Thoracic aorta endothelial cell (primary cell): ENCODE measurements at places on chromosomes 16 and 17. TPM values are rescaled to one million over a fixed set of nuclear protein-coding genes. Genes with fewer than 3 reads are reported as not detected.

Gene MT1G
- total RNA-seq: not detected in 2 replicates

Gene CES5A
- not detected in 2 replicates for total RNA-seq

Gene SEZ6L2
- total RNA-seq: 1.2 and 1.4 TPM in 2 replicates

Gene QRICH2
- total RNA-seq: 2.6 and 2.7 TPM in 2 replicates

Gene C1QTNF1
- 4.1 and 6.8 TPM in 2 replicates for total RNA-seq

Gene BPTF
- 86.7 and 88.2 TPM in 2 replicates for total RNA-seq

Gene ACSM2A
- under 0.01 TPM in 1 of 2 replicates, not detected in the other for total RNA-seq

Gene SLC16A13
- 2.5 and 3.0 TPM in 2 replicates for total RNA-seq

Gene PDILT
- total RNA-seq: not detected in 2 replicates

Gene HBQ1
- total RNA-seq: 0.40 TPM in 1 of 2 replicates, not detected in the other

Gene TBKBP1
- total RNA-seq: 8.8 and 14.6 TPM in 2 replicates

Gene SPOP
- total RNA-seq: 65.1 and 67.0 TPM in 2 replicates

Gene PIMREG
- total RNA-seq: 23.3 and 34.9 TPM in 2 replicates

Gene MT1A
- 3.2 and 5.6 TPM in 2 replicates for total RNA-seq

Gene BIRC5
- 57.2 and 84.9 TPM in 2 replicates for total RNA-seq

Gene LPO
- not detected in 2 replicates for total RNA-seq

Gene ZNF750
- 0.07 and 0.13 TPM in 2 replicates for total RNA-seq

Gene USH1G
- not detected in 2 replicates for total RNA-seq

Gene RPA1
- 41.0 and 47.2 TPM in 2 replicates for total RNA-seq

Gene STH
- total RNA-seq: not detected in 2 replicates

Gene TEKT1
- not detected in 2 replicates for total RNA-seq

Gene ERBB2
- total RNA-seq: 17.3 and 28.9 TPM in 2 replicates

Gene FZD2
- total RNA-seq: 0.66 and 1.2 TPM in 2 replicates

Gene PITPNM3
- 1.3 and 2.8 TPM in 2 replicates for total RNA-seq

Gene DOK4
- 18.0 and 29.9 TPM in 2 replicates for total RNA-seq

Gene NPIPA2
- 0.36 and 0.40 TPM in 2 replicates for total RNA-seq

Gene MPP3
- total RNA-seq: 13.2 and 13.9 TPM in 2 replicates

Gene CMTM1
- 2.4 and 3.3 TPM in 2 replicates for total RNA-seq

Gene RPH3AL
- total RNA-seq: 4.4 and 8.6 TPM in 2 replicates

Gene GNGT2
- 3.2 and 3.3 TPM in 2 replicates for total RNA-seq

Gene TNFRSF17
- not detected in 2 replicates for total RNA-seq

Gene HOXB9
- 1.4 TPM in 1 of 2 replicates, not detected in the other for total RNA-seq

Gene SMTNL2
- not detected in 2 replicates for total RNA-seq

Gene CX3CL1
- total RNA-seq: 0.27 and 1.7 TPM in 2 replicates

Gene HOXB1
- not detected in 2 replicates for total RNA-seq

Gene PPP1R1B
- not detected in 2 replicates for total RNA-seq

Gene VPS9D1
- total RNA-seq: 6.9 and 7.2 TPM in 2 replicates

Gene STAT5B
- total RNA-seq: 50.7 and 58.8 TPM in 2 replicates

Gene LRRC75A
- total RNA-seq: 1.6 TPM in 2 replicates

Gene BEAN1
- total RNA-seq: not detected in 2 replicates

Gene TNFRSF13B
- not detected in 2 replicates for total RNA-seq

Gene ZNF200
- total RNA-seq: 11.2 and 14.1 TPM in 2 replicates

Gene TPPP3
- total RNA-seq: 0.07 TPM in 1 of 2 replicates, not detected in the other

Gene EMC8
- 30.2 and 32.5 TPM in 2 replicates for total RNA-seq

Gene EFCAB13
- total RNA-seq: 6.0 and 7.0 TPM in 2 replicates

Gene C16orf96
- total RNA-seq: 0.07 TPM in 1 of 2 replicates, not detected in the other

Gene MT1E
- total RNA-seq: 139 and 259 TPM in 2 replicates

Gene KRTAP3-1
- not detected in 2 replicates for total RNA-seq

Gene CACNG5
- not detected in 2 replicates for total RNA-seq

Gene DNAH9
- total RNA-seq: under 0.01 and 0.07 TPM in 2 replicates

Gene SLFN11
- total RNA-seq: 133 and 202 TPM in 2 replicates

Gene GRAPL
- 17.2 and 21.1 TPM in 2 replicates for total RNA-seq

Gene TP53TG3C
- total RNA-seq: not detected in 2 replicates

Gene SKAP1
- total RNA-seq: 0.36 TPM in 1 of 2 replicates, not detected in the other

Gene NPIPB9
- total RNA-seq: 6.7 and 15.3 TPM in 2 replicates

Gene SPNS2
- 12.1 and 13.4 TPM in 2 replicates for total RNA-seq
